ENCODE measurements at places on chromosomes 2 and 18.

GRCh38 chr2:236749346-236749745 lies 179.7 kb downstream of the ACKR3 start:
- DNase-seq = no peak

GRCh38 chr2:168030862-168031624 lies 216.4 kb downstream of the STK39 start:
- DNase-seq = no peak

DNA sequence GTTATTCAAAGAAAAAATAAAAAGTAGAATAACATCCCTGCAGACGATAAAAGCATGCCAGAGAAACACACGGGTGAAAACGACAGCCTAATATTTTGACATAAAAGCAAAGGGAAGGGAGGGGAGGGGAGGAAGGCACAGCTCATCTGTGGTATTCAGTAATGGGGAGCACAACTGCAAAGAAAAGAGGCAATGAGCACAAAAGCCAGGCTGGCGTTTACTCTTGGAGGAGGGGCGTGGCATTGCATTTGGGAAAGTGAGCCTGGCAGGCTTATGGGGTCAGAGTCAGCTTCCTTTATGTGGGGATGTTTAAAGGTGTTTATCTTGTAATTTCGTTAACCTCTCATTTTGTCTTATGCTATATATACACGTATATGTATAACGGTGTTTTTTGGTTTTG lies 53.2 kb downstream of the STEAP3 start:
- no peak for DNase-seq

DNA sequence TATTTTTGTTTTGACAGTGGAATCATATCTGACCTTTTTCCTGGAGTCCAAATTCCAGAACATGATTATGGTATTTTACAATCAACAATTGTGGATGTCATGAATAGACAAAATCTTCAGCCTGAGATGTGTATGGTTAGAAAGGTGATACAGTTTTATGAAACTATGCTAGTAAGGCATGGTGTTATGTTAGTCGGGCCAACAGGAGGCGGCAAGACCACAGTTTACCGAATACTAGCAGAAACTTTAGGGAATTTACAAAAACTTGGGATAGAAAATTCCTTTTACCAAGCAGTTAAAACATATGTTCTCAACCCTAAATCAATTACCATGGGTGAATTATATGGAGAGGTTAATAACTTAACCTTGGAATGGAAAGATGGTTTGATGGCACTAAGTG lies 137.0 kb downstream of the DNAH6 start:
- no peak for DNase-seq

DNA sequence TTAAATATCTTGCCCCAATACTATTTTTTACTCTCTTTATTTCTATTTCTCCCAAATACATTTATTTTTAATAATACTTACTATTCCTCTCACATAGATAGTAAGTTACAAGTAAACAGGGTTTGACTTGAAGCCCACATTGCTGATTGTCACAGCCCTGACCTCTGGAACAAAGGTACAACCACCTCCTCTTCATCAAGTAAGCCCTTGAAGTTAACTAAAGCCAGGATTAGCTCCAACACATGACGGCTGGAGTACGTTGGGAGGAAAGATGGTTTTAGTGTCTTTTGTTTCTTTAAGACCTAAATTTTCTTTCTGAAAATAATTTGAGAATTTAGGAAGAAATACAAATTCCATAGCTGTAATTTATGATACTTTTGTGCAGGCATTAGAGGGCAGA lies 949 bp downstream of the MYOM1 start:
- DNase-seq = no peak

DNA sequence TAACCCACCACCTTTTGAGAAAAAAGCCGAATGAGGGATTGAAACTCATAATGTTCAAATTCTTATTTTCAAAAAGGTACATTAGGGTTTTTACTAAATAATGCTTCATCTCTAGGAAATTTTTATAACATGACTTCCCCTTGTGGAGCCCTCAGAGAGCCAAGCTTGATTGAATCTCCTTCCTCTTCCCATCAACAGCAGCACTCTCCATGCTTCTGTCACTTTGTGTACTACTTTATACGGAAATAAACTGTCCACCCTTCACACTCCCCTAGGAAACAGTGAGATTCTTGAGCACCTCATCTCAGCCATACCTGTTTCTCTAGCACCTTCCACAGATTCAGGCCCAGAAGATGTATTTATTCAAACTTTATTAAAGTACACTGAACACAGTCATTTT lies 51.8 kb downstream of the TFPI start:
- no peak for DNase-seq

DNA sequence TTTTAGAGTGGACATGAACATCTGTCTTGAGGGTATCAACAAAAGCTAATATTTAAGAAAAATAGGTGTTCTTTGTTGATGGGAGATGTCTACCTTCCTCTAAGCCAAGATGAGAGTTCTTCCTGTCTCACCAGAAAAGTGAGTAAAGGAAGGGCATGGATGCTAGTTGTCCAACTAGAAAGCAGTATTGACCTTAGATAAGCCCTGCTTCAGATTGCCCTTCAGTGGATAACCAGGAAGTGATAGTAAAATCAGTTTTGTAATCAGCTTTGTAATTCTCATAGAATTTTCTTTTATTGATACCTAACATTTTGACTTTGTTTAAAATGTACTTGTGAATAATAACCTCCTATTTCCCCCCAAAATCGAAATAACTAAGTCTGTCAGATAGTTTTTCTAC lies 134.7 kb downstream of the ZNF407 start:
- DNase-seq = no peak

DNA sequence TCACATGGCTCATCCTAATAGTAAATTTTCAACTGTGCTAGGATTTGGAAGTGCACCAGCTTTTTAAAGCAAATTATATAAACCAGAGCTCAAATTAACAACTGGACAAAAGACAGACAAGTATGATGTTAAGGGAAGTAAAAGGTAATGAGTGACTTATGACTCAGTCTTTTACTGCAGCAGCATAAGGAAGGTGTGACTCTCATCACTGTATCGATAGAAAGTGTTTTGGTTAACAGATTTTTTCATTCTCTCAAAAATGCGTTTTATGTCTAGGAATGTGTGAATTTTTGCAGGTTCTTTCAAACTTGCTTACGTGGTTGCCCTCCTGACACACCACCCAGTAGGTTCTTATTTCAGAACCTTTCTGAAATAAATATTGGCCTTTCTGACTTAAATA lies 244.2 kb upstream of the BOD1L2 start:
- DNase-seq = no peak

DNA sequence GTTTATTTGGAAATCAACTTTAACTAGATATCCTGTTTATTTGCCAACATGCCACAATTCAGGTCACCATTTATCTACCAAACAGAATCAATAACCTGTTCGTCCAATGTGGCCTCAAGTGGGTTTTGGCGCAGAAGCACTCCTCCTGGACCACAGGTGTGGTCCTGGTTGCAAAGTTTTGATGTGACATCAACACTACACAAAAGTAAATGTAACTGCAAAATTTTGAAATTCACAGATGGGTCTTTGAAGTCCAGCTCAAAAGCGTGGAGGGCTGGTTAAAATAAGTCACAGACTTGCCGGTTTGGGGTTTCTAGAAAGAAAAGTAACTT lies 474 bp upstream of the GCA start:
- no peak for DNase-seq

DNA sequence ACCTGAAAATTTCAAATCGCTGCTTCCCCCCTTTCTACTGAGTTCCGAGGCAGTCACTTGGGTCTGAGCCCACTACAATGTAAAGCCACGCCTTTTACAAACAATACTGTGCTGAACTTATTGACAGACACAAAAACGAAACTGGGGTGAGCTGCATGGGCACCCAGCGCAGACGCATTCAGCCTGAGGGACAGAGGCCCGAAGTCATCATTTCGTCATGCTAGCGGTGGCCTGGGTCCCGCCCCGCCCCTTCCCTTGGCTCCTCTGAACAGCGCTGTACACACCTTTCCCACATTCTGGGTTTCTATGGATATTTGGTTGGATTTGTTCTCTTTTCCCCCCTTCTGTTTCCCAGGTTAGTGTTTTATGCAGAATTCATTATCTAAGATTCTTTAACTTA lies 71.7 kb downstream of the EIPR1 start:
- no peak for DNase-seq

DNA sequence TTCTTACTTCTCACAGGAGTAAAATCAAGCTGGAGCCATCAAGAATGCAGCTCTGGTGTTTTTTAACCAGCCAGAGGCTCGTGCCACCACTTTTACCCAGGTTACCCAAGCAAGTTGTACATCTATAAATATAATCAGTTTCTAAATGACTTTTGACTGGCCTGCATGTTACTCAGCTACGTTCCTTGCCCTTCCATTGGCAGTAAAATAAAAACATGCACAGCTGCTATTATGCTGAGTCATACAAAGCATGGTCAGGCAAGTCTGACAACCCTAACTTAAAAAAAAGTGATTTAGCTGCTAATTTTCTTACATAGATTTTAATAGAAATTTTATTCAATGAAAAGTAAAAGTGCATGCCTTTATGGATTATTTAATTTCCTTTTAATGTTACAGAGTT lies 111.7 kb upstream of the CSRNP3 start:
- no peak for DNase-seq

- no peak for DNase-seq
These were observed 70.0 kb downstream of the MYO3B start for GRCh38 chr2:170247882-170248393.

DNA sequence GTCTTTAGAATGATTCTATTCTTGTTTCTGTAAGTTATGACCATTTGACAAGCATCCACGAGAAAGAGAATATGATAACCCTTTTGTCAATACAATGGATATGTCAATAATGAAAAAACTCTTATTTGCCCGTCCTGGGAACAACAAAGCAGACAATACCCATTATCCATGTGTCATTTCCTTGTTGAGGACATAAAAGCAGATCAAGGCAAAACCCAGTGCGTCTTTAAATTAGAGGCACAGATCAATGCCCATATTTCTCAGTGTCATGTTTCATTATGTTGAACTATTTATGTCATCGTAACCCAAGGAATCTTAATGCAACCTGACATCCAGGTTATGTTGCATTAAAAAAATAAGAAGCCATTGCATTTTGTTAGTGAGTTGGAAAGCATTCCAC lies 365.0 kb upstream of the CELF4 start:
- DNase-seq = no peak

DNA sequence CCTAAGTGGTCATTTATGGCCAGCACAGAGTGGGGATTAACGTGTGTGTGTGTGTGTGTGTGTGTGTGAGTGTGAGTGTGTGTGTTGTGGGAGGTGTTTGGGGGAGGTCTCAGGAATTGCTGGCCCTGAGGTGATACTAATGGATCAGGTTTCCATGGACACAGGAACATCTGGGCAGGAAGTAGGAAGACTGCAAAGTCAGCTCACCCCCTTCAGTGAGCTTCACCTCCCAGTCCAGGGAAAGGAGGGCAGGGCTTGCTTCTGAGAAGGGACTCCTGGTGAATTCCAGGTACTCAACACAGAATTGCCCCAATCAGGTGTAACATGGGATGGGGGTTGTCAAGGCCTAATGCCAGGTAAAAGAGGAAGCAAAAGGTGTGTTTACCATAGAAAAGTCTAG lies 30.3 kb upstream of the IL1R1 start:
- DNase-seq = no peak

GRCh38 chr2:99806758-99807157 lies 316.9 kb upstream of the REV1 start:
- DNase-seq = no peak

- no peak for DNase-seq
These were observed 152.7 kb upstream of the ARHGAP28 start for GRCh38 chr18:6576718-6577375.

- DNase-seq = no peak
These were observed 118.8 kb downstream of the SETBP1 start for GRCh38 chr18:44799382-44799906.

DNA sequence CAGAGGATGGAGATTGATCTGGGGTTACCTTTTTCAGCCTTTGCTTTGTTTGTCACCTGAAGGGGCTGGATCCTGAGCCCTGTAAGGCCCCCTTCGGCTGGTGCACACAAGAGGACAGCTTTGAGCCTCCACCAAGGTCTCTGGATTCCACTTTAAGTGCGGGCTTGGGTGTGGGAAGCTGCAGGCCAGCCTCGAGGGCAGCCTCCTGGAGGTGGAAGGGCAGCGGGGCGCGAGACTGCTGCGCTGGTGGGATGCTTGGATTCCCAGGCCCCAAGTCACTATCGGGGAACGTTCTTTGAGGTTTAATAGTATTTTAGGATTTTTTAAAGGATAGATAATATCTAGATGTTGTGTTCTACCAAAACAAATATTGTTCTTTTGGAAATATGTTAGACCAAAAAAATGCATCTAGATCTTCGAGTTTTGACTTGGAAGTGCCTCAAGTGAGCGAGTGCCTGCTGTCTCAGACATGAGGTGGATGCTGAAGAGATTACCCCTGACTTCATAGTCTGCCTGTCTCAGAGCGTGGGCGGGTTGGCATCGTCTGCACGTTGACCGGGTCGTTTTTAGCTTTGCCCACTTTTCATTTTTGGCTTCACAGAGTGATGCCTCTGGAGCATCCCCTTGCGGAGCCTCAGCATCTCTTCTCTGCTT lies 113.8 kb downstream of the AGAP1 start:
- DNase-seq = no peak

DNA sequence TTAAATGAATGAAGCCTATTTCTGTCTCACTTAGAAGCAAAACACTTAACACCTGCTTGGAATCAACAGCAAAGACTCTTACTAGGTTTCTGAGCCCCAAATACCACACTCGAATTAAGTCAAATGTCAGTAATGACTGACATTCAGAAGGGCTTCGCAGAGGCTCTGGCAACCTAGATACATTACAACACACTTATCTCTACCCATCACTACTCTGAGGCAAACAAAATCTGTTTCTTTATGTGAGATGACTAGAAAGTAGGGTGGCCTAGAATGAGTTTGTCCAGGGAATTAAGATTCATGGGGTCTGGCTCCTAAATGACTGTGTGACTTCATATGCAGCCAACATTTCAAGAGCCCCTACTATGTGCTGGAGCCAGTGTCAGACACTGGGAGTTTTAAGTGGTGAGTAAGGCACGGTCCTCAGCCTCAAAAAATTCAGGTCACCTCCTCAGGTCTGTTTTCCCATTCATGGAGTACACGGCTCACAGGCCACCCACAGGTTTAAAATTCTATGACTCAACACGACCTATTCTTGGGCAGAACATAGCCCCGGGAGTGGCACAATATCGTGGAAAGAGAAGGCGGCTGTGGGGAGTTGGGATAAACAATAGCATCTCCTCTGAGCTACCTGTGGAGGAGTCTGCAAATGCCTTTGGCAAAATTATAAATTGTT lies 150.3 kb upstream of the ZFP36L2 start:
- DNase-seq = no peak

- DNase-seq = no peak
These were observed 42.0 kb downstream of the EPAS1 start for GRCh38 chr2:46339200-46339599.

All from thyroid gland (tissue), 4 donors.